Activated naive CD4-positive, alpha-beta T cell (primary cell): ENCODE measurements at places on chromosomes 16 and 17.
A peak's percentile ranks its signal among the peaks of the same experiment; 100 is the strongest.

DNA sequence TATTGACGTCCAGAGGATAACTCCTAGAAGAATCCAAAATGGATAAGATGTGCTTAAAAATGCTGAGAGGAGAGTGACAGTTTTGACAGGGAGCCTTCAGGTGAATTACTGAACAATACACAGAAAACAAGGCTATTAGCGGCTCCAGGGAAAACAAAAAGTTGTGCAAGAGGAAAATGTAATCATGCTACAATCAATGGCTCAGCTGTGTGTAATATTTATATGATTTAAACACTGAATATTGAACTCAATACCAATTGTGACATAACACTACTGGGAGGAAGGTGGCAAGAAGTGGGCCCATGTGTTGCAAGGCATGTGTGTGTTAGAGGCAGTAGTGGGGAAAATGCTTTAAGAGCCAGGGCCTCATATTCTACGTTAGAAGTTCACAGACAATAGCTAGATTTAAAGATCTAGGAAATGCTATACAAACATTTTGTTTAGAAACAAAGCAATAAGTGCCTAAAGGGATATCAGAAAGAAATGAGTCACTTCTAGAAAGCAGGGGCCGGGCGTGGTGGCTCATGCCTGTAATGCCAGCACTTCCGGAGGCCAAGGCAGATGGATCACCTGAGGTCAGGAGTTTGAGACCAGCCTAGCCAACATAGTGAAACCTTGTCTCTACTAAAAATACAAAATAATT, 253.2 kb upstream of the IRX5 start:
- DNase-seq, result no peak

DNA sequence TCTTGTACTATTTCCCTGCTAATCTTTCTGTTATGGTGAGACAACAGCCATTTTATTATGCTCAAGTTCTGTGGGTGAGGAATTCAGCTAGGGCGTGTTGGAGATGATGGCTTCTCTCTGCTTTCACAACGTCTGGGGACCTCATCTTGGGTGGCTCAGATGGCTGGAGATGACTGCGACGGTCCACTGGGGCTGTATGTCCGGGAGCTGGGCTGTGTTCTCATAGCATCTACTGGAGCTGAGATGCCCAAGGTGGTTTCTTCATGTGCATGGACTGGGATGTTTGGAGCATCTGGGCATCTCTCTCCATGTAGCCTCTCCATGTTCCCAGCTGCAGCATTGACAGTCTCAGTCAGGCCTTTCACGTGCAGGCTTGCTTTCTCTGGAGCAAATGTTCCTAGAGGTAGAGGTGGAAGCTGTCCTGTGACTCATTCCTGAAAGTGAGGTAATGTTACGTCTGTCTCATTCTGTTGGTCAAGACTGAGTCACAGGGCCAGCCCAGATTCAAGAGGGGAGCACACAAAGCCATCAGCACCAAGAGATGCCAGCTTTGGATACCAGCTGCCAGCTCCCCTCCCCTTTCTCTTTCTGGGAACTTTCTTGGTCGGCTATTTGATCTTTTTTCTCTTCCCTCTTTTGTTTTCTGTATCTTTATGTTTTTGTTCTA, 96.2 kb downstream of the RAP1GAP2 start:
- no peak for DNase-seq

- DNase-seq, result no peak
Observed at GRCh38 chr16:20122011-20122410, 48.3 kb upstream of the GPR139 start.

GRCh38 chr17:30368912-30369720, 9.6 kb upstream of the CPD start:
- DNase-seq, result no peak

- DNase-seq, result no peak
Observed at GRCh38 chr16:88120812-88121211, 169.6 kb downstream of the BANP start.

GRCh38 chr17:51161541-51161940, 4.7 kb upstream of the NME2 start:
- no peak for DNase-seq

GRCh38 chr16:51431517-51432241, 280.6 kb upstream of the SALL1 start:
- no peak for DNase-seq

DNA sequence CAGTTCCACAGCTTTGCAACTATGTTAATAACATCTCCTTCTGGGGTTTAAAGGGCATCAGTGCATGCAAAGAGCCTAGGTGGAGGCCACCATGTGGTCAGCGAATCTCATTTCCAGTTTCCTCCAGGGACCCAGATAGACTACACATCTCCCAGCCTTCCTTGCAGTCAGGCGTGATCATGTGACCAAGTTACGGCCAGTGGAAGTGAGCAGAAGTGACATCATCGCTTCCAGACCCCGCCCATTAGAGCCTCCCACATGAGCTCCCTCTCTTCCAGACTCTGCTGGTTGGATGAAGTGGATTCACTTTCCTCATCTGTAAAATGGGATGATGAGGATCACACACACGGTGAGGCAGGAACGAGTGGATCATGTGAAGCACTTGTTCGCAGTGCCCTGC, 27.4 kb upstream of the KDM8 start:
- DNase-seq, result no peak

DNA sequence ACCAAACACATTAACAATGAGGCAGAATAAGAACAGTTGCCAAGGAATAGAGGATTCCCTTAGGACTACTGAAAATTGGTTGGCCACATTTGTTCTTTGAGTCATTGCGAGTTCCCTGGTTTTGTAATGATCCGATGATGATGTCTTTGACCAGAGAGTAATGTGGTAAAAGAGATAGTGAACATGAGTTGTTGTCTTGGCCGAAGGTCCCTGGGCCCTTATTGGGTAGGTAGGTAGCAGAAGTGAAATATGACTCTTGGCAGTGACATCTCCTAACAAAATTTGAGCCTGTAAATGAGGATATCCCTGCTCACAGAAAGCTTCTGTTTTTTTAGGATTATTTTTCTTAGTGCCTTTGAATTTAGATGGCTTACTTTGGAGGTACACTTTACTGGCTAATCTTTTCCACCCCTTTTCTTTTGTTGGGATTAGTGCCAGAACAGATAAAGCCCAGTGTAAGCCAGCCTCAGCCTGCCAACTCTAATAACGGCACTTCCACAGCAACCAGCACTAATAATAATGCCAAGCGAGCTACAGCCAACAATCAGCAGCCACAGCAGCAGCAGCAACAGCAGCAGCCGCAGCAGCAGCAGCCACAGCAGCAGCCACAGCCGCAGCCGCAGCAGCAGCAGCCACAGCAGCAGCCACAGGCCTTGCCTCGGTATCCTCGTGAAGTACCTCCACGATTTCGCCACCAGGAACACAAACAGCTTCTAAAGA, 47.2 kb downstream of the TNRC6A start:
- no peak for DNase-seq

DNA sequence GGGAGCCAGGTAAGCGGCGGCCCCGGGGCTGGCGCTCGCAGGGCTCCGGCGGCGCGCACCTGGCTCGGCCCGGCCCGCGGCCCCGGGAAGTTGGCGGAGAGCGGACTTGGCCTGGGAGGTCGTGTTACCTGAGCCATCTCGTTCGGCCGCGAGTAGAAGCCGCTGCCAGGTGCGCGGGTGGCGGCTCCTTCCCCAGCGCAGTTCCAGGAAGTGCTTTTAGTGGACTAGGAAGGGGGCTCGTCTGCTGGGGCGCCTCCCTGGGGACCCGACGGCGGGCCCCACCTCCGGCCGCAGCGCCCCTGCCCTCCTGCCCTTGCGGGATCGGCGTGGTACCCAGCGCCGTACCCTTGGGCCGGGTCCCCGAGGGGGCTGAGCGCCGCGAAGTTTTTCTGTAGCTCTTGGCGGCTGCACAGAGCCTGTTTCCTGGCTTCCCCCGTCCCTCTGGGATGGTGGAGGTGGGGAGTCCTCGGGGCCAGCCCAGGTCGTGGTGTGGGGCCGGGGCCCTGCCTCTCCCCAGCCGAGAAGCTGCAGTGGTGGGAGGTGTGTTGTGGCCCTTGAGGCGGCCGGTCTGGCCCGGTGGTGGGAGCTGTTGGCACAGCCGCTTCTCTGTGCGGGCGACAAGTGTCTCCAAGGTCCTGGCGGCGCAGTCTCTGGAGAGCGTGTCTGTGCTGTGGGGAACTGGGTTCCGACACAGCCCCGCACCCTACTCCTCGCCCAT, 96.9 kb downstream of the RAB11FIP4 start:
- DNase-seq, result no peak

DNA sequence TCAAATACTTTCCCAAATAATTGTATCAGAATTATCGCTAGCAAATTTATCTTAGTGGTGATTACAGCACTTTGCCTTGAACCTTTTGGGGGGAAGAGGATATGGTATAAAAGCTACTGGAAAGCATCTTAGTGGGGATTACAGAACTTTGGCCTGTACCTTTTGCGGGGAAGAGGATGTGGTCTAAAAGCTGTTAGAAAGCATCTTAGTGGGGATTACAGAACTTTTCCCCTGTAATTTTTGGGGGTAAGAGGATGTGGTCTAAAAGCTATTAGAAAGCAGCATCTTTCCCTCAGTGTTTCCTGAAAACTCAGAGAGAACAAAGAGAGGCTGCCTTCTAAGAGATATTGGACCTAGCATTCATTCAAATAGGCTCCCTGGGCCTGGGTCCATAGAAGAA, 4.1 kb downstream of the SLFN12 start:
- DNase-seq, result no peak

GRCh38 chr17:65160516-65160915, 23.3 kb downstream of the RGS9 start:
- DNase-seq, result no peak

- DNase-seq, result no peak
Observed at GRCh38 chr17:38628441-38628840, 22.7 kb upstream of the SRCIN1 start.

GRCh38 chr17:82925336-82925735, 85.5 kb upstream of the ZNF750 start:
- DNase-seq, result no peak

GRCh38 chr17:72270273-72270924, 149.6 kb downstream of the SOX9 start:
- DNase-seq, result no peak

DNA sequence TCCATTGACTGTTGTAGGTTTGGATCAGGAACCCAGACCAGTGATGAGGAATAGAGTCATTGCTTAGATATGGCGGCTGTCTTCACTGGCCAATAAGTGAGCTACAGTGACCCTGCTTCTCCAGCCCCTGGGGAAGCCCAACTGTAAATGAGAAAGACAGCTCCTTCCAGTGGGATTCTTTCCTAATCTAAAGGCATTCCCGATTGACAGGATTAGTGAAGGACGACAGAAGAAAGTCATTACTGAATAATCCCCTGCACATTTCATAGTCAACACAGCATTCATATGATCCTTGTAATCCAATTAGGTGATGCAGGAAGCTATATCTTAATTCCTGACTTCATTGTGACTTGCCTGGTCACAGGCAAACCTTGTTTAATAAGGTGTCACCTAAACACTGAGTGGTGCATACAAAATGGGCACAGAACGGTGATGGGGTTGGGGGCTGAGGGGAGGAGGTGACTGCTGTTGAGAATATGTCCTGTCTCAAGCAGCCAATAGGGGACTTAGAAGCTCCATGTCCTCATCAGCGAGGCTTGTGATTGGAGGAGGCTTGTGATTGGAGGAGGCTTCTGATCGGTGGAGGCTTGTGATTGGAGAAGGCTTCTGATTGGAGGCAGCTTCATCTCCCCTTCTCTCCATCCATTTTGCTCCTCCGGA, 242.6 kb downstream of the XYLT1 start:
- DNase-seq, result no peak

GRCh38 chr17:60610473-60610872, 10.5 kb downstream of the PPM1D start:
- no peak for DNase-seq

- DNase-seq, result peak; percentile 16
Observed at GRCh38 chr16:21646721-21647561, 5.5 kb downstream of the IGSF6 start.

GRCh38 chr17:28325211-28325610, 6.2 kb downstream of the TMEM97 start:
- DNase-seq, result no peak

DNA sequence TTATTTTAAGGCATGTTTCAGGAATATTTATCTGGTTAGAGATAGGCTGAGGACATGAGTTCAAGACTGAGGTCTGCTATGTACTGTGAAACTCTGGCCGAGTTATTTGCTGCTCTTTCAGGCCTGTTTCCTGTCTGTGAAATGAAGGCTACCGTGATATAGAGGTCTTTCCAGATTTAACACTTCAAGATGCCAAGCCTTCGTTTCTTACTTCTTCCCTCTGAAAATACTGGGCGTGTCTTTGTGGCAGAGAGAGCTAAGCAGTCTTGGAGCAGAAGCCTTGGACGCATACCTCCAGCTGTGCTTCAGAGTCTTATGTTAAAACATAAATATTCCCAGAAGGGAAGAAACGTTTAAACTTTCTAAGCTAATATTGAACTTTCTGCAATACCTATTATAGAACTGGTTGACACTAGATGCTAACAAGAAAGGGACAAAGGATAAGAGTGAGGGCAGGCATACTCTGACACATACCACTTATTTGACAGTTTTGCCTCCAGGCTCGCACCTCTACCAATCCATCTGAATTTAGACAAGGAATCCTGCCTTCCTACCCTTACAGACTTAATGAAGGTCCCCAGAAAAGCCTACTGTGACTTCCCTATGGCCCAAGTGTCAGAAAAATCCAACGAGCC, 17.5 kb downstream of the WIPI1 start:
- DNase-seq, result no peak

DNA sequence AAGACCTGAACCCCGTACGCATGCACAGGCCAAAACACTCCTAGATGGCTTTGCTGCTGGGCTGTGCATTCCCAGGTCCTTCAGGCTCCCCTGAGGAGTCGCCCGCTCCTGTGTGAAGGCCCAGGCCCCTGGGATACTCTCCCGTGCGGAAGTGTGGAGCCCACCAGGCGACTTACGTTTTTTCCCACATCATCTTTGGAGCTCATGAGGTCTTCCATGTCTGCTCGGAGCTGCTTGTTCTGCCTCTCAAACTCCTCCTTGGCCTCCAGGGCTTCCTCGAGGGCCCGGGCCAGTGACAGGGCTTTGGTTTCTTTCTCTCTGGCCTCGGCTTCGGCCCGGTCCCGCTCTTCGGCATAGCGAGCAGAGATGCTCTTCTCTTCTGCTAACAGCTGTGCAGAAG, 56.4 kb downstream of the NDEL1 start:
- DNase-seq, result no peak

- DNase-seq, result no peak
Observed at GRCh38 chr16:25419681-25420080, 162.0 kb upstream of the ZKSCAN2 start.

DNA sequence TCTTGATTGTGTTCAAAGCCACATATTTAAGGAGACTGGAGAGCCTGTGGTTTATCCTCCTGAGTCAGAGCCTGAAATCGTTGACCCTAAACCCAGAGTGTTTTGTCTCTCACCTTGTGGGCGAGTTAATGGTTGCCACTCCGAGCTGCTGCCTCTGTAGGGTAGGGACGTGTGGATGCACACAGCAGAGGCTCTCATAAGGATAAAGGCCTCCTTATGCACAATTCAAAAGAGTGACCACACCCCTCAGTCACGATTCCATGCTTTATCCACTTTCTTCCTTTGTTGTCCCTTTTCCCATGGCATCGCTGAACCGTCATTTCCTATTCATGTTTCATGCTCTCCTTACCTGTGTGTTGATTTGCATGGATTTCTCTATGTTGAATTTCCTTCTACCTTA, 805.0 kb upstream of the RBFOX1 start:
- DNase-seq, result no peak
